Activated CD8-positive, alpha-beta memory T cell treated with anti-CD3 and anti-CD28 coated beads, Interleukin-2, amount 10 ng/mL, durations not matched to agents 7 days and 5 days (primary cell): ENCODE measurements at places on chromosomes 6 and 20. TPM values are rescaled to one million over a fixed set of nuclear protein-coding genes. Genes with fewer than 3 reads are reported as not detected.
A peak's percentile ranks its signal among the peaks of the same experiment; 100 is the strongest.

DNA sequence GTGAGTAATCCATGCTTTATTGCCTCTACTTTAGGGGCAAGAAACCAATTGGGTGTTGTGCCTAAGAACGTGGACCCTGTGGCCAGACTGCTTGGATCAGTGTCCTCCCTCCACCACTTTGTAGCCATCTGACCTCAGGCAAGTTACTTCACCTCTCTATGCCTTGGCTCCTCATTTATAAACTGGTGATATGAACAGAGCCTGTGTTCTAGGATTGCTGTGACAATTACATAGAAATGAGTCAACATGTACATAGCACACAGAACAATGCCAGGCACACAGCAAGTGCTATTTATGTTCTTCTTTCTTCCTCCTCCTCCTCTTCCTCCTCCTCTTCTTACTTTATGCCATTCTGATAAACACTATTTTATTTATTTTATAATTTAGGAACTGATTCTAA, 339.4 kb downstream of the CD83 start:
- DNase-seq: no peak

GRCh38 chr6:42334870-42335269, 116.9 kb downstream of the TRERF1 start:
- DNase-seq: no peak

RAB32 gene
- 0.32 TPM for total RNA-seq

DNA sequence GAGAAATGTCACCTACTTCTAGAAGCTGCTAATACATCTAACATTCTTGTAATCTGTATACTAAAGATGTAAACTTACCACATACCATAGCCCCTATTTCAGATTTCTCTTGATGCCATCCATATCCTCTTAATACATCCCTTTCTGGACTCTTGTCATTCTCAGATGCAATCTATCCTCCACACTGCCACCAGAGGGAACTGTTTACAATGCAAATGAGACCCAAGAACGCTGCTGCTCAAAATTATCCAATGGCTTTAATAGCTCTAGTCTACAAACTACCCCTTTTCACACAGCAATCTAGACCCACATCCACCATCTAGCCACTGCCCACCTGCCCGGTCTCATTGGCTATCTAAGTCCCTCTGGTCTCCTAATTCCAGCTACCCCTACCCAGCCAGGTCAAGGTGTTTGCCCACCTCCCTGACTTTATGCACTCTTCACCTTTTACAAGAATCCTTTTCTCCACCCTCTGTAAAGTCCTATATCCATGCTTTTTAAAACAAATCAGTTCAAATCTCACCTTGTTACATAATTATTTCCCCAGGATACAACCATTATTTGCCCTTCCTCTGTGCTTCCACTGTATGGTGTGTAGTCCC, 14.8 kb downstream of the FAXC start:
- DNase-seq: peak; percentile 58

- DNase-seq: no peak
Observed at GRCh38 chr6:127606131-127606562, 29.2 kb downstream of the C6orf58 start.

- no peak for DNase-seq
Observed at GRCh38 chr6:134725590-134725989, 224.3 kb downstream of the ALDH8A1 start.

- no peak for DNase-seq
Observed at GRCh38 chr6:141963543-141964295, 169.0 kb upstream of the GJE1 start.

DNA sequence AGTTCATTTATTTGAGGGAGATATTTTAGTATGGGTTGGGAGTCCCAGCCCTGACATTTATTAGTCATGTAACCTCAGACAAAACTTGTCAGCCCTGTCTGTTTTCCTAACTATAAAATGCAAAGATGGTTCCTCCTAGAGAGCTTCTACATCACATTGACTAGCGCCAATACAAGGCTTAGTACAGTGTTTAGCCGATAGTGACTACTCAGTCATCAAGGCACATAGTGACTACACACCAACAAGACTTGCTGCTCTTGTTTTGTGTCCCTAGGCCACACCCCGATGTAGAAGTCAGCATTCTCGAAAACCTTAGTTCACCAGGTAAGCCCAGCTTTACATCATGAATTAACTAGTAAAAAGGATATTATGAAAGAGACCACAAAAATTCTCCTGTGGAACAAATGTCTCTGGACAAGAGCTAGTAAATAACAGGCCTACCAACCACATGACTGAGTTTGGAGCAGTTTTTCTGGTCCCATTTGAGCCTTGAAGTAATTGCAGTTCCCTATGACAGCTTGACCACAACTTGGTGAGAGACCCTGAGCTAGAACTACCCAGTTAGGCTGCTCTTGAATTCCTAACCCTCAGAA, 68.8 kb downstream of the PFDN4 start:
- no peak for DNase-seq

DNA sequence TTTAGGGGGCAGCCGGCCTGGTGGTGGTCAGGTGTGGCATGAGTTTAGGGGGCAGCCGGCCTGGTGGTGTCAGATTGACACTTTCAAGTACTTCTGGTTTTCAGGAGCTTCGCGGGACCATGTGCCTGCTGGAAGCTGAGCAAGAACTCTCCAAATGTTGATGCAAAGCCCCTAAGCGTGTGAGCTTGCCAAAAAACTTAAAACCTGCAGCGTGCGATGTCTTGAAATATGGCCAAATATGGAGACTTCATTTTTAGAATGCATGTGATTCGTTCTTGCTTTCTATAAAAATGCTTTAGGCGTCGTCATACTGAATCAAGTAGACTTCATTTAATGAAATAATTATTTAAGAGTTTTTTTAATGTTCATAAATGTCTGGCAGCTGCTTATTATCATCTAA, 149.4 kb downstream of the SMOC2 start:
- no peak for DNase-seq

MTO1 gene
- 65.8 TPM for total RNA-seq

- DNase-seq: no peak
Observed at GRCh38 chr6:149694921-149695320, 23.0 kb downstream of the LATS1 start.

GRCh38 chr6:89749918-89750317, 69.7 kb downstream of the MDN1 start:
- no peak for DNase-seq

TSPO2 gene
- not detected for total RNA-seq

BMP7 gene
- not detected for total RNA-seq

DNA sequence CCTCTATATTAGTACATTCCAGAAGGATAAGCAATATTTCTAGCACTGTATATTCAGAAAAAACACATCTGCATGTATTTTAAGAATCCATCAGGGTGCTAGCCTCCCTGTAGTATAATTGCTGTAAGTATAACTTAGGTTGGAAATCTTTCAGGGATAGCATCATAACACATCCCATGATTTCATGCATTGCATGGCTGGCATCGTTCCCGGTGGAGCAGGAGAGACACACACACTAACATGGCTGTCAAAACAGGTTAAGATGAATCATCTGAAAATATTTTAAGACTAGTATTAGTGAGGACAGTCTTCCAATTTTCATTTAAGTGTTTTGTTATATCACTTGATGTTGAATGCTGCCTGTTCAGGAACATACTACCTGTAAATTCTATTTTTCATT, 32.1 kb upstream of the CENPW start:
- no peak for DNase-seq

DNA sequence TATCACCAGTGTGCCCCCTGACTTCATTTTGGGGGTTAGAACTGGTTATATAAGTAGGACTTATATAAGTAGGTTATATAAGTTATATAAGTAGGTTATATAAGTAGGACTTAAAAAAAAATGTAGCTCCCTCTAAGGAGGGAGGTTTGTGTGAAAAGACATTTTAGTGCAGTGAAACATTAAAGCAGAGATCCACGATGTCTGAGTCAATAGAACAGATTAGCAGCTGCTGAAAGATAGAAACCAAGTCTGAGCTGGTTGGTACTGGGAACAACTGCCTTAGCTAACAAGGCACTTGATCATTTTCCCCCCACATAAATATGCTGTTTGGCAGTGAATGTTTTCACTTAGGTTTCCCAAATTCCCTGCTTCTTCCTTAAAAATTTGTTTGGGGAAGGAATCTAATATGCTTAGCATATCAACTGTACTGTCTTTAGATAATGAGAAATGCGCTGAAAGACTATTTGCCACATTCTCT, 2.1 kb upstream of the RPS12 start:
- DNase-seq: no peak

DNA sequence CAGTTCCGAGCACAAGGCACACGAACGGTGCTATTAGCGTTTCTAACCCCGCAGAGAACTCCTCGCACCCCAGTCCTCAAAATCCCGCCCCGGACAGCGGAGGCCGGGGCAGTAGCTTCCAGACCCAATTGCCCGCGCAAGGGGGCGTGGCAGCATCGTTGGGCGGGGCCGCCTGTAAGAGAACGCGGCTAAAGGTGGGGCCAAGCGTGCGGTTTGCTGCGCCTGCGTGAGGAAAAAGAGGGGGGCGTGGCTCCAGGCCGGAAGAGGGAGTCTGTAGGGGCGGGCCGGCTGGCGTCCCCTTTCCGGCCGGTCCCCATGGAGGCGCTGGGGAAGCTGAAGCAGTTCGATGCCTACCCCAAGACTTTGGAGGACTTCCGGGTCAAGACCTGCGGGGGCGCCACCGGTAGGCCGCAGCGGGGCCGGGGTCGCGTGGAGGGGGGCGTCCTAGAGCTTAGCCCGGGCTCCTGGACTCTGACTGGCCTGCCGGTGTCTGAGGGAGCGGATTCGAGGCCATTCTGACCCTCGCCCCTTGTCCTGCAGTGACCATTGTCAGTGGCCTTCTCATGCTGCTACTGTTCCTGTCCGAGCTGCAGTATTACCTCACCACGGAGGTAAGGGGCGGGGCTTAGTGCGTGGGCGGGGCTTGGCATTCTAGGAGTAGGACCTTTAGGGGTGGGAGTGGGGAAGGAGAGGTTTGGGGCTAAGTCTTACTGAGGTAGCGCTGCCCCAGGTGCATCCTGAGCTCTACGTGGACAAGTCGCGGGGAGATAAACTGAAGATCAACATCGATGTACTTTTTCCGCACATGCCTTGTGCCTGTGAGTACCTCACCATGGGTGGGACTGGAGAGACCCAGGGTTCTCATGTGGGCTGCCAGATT, at the start of gene ERGIC3:
Gene ERGIC3 (plus strand): TSS at position 296 of the 880 bp plus-strand sequence. CDS start 20 bp downstream, at position 316.
- peak; percentile 99 for DNase-seq
